Ammon's horn (tissue), 1 donor: ENCODE measurements at places on chromosomes 7 and 10.

GRCh38 chr7:126302639-126303038, 950.1 kb downstream of the GRM8 start:
- no peak for DNase-seq

DNA sequence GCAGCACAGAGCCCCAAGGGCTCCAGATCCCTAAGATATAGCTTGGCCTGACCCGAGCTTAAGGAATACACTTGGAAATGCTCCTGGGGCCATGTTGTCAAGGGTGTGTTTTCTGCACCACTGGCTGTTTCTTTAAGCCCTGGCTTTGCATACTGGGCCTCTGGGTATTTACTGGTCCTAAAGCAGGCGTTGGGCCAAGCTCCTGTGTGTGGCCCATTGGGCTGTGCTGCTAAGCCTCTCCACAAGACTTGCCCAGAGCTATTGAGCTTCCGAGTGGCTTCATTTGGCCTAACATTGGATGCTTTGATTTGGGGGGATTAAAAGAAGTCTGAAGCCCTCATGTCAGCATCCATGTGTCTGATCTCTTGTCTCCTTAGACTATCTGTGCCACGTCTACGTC, 5.2 kb downstream of the YKT6 start:
- no peak for DNase-seq

GRCh38 chr10:69890065-69890847, 88.5 kb downstream of the COL13A1 start:
- no peak for DNase-seq

- DNase-seq, result no peak
These were observed 14.4 kb upstream of the RBM20 start for GRCh38 chr10:110629680-110630191.

- no peak for DNase-seq
These were observed 801.9 kb downstream of the ANKRD7 start for GRCh38 chr7:119026391-119026790.
